Aorta (tissue), 5 donors: ENCODE measurements at places on chromosomes 12 and 14. TPM values are rescaled to one million over a fixed set of nuclear protein-coding genes. Genes with fewer than 3 reads are reported as not detected.

GCH1 gene
- total RNA-seq: 6.0 TPM

- no peak for DNase-seq
Observed at GRCh38 chr14:89990623-89991275, 35.0 kb downstream of the TDP1 start.

ALKBH1 gene
- 12.6 TPM for total RNA-seq

- no peak for DNase-seq
Observed at GRCh38 chr12:49225576-49226166, 36.8 kb upstream of the TUBA1A start.

DNA sequence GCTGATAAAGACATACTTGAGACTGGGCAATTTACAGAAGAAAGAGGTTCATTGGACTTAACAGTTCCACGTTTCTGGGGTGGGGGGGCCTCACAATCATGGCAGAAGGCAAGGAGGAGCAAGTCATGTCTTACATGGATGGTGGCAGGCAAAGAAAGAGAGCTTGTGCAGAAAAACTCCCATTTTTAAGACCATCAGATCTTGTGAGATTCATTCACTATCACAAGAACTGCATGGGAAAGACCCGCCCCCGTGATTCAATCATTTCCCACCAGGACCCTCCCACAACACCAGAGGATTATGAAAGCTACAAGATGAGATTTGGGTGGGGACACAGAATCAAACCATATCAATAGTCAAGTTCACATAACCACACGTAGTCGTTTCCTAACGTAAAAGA is 85.5 kb downstream of the USP15 start:
- no peak for DNase-seq

DNA sequence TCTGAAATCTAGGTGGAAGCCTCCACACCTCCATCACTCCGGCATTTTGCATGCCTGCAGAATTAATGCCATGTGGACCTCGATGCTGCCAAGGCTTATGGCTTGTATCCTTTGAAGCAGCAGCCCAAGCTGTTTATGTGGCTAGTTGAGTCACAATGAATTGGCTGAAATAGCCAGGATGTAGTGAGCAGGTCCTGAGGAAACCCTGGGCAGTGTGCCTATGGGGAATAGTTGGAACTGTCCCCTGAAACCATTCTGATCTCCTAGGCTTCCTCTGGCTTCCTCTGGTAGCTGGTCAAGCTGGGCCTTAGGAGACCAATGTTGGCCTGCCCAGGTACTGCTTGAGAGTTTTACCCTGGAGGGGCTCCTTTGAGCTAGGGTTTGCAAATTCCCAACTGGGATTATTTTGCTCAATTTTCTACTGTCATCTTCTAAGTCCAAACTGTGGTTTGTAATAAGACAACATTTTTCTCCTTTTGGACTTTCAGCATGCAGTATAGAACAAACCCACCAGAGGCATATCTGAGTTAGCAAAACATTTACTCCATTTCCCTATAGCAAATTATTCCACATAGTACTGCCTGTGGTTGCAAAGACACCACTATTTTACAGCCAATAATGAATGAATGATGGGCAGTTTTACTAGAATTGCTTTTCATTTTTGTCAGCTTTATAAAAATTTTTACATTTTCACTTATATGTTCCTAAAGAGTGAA is 85.1 kb upstream of the AMIGO2 start:
- DNase-seq: no peak

LBHD2 gene
- total RNA-seq: not detected

DNA sequence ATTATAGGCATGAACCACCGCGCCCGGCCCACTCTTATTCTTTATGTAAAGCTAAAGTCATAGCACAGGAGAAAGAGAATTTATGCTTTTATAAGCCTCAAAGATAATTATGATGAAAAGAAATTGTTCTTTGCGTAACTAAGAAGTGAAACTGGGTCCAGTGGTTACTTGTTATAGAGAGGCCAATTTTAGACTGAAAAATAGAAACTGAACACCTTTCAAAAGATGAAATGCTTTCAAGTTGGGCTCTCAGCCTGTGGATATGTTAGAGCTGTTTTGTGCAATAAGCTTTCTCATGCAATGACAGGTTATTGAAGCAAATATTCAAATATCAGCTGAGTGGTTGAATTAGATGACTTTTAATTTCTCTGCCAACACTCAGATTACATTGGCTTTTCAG is 7.9 kb downstream of the TMEM253 start:
- no peak for DNase-seq

DNA sequence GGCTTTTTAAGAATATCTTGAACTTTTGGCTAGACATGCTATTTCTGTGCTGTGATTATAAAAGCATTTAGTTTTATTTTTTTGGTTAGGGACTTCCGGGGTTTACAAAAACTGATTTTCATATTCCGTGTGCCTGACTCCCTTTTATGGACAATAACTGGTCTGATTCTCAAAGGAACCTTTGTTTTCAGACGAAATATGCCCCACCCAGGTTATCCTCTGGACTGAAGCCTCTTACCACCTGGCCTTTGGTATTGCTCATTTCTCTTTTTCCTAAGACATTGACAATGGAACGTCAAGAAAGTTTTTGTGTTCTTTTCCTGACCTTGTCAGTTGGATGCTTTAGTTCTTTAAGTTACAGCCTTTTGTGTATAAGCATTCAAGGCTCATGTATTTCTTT is 10.8 kb downstream of the TIGAR start:
- no peak for DNase-seq
